ENCODE measurements at places on chromosomes 16 and 17.
A peak's percentile ranks its signal among the peaks of the same experiment; 100 is the strongest.

- DNase-seq: no peak
These were observed 4.0 kb upstream of the FA2H start for GRCh38 chr16:74778646-74779045.

- peak; percentile 51 for DNase-seq
These were observed 10.6 kb upstream of the TMIGD1 start for GRCh38 chr17:30344283-30345088.

- no peak for DNase-seq
These were observed 327.7 kb downstream of the BCAS3 start for GRCh38 chr17:61005358-61005757.

DNA sequence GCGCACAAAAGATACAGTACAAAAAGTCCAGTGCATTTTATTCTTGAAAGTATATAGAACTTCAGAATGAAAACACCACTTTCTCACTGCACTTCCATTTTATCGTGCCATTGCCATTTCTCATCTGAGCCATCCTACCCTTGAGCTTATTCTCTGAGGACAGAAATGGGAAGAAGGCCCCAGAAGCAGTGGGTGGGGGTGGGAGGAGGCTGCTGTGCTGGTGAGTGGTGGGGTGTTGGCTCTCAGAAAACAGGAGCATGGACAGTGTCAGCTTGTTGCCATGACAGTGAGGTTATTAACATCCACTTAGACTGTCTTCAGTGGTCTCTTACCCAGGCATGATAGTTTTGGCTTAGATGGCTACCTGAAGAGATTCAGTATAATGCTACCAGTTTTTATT lies 4.5 kb downstream of the ATMIN start:
- peak; percentile 29 for DNase-seq

GRCh38 chr17:48181653-48182052 lies 74.1 kb downstream of the SNX11 start:
- peak; percentile 18 for DNase-seq

- DNase-seq: no peak
These were observed 24.8 kb downstream of the ZFPM1 start for GRCh38 chr16:88477631-88478519.

- DNase-seq: no peak
These were observed 42.7 kb downstream of the GNA13 start for GRCh38 chr17:65013613-65014391.

- no peak for DNase-seq
These were observed 90.8 kb downstream of the DYNLRB2 start for GRCh38 chr16:80631581-80631980.

DNA sequence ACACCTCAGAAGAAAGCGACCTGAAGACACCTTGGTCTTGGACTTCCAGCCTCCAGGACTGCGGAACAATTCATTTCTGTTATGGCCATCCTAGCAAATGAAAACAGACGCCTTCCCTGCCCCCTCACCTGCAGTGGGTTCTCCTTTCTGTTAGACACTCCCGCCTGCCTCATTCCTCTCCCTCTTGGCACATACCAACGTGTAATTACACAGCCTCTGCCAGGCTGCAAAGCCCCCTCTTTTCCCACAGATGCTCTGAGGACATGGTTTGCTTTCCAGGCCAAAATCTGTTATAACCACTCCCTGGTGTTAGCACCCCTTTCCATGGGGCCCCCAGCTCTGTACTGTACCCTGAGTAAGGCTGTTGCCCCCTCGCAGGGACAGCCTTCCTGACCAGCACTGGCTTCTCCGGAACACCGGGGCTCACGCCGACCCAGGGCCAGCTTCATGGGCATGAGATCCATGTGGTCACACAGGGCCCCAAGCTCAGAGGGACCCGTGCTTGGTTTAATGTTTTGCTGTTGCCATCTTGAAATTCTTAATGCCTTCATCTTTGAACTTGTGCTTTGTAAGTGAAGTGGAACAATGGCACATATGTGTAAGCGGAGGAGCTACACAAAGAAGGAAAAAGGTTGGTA lies 64.1 kb downstream of the SDK2 start:
- DNase-seq: no peak

- no peak for DNase-seq
These were observed 13.4 kb downstream of the CSF3 start for GRCh38 chr17:40028595-40028994.

GRCh38 chr17:18045691-18046350 lies 6.6 kb downstream of the GID4 start:
- DNase-seq: no peak

DNA sequence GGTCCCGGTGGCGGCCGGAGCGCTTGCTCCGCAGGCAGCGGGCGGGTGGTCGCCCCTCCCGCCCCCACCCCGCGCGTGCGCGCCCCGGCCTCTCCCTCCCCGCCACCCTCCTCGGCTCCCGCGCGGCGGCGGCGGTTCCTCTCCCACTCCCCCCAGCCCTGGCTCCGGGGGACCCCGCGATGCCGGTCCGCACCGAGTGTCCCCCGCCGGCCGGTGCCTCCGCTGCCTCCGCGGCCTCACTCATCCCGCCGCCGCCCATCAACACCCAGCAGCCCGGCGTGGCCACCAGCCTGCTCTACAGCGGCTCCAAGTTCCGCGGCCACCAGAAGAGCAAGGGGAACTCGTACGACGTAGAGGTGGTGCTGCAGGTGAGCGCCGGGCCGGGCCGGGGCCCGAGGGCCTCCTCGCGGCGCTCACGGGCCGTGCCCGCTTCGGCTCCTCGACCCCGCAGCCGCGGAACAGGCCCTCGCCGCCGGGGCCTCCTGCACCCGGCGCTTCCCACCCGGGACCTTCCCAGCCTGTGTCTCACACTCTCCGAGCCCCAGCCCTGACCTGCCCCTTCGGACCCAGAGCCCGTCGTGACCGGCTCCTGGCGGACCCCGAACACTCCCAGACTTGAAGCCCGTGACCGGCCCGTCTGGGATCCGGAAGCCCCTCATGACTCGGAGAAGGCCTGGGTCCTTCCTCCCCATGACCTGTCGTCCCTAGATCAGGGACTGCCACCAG lies 490 bp downstream of the GID4 start:
- no peak for DNase-seq

DNA sequence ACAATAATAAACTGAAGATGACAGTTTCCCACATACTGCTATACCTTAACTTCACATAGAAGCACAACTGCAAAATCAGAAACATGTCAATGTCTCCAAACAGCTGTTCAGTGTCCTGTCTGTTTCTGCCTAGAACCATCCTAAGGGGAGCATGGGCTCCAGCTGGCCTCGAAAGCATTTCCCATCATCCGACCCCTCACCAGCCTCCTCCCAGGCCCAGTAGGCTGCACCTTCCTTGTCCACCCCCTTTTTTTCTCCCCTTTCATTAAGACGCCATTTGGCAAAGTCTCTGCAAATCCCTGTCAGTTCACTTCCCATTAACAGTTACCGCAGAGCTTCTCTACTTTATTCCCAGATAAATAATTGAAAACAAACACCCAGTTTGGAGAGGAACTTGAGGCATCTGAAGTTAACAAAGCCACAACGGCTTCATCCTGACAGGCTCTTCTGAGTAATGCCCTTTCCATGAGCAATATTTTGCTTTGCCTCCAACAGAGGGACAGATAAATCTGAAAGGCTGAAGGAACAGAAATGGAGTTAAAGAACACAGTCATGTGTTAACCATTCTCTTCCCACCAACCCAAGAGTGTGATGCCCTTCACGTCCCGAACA lies 65.3 kb downstream of the SLC39A11 start:
- no peak for DNase-seq

- DNase-seq: no peak
These were observed 28.2 kb downstream of the GJC1 start for GRCh38 chr17:44801880-44802279.

DNA sequence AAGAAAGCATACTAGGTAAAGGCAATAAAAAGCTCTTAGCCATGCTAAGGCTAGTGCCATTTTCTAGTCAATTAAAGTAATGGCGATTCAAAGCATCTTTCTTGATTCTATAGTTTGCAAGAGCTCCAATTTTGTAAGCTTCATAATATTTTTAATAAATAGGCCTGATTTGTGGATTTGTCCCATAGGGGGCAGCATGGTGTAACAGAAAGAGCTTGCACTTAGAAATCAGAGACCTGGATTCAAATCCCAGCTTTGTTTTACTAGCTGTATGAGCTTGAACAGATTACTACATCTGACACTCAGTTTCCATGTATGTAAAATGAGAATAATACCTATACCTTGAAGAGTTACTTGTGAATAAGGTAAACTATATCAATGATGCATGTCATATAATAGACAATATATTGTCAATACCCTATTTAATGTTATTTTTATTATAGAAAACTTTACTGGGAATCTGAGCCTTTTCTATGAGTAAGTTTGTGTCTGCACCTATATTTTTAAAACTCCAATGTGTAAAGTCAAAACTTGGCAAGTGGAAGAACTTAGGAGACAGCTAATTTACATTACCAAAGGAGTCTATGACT lies 93.6 kb upstream of the NOG start:
- DNase-seq: peak; percentile 10

- DNase-seq: no peak
These were observed 36.6 kb downstream of the COX4I1 start for GRCh38 chr16:85835956-85836705.

DNA sequence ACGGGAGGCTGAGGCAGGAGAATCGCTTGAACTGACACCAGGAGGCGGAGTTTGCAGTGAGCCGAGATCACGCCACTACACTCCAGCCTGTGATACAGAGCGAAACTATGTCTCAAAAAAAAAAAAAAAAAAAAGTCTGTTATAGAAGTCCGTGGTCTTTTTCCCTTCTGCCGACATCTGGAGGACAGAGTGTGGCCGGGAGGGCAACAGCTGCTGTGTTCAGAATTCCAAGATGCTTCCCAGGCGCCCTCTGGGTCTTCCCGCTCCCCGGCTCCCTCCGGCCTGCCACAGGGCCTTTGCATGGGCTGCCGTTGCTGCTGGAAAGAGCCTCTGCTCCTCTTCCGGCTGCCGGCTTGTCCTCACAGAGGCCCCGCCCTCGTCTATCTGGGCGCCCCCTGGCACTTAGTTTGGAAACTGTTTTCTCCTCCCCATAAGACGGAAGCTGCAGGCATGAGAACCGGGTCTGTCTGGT lies 2.4 kb upstream of the CACNA1H start:
- peak; percentile 40 for DNase-seq

DNA sequence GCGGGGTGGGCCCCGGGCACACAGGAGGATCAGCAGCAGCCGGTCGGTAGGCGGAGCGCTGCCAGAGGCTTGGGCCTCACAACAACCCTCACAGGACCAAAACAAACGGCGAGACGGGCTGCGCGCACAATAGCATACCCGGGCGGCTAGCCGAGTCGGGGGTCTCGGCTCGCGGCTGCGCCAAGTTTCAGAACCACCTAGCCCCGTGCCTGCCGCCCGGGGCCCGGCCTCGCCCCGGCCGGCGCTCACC lies 732 bp downstream of the ULK2 start:
- DNase-seq: peak; percentile 73

DNA sequence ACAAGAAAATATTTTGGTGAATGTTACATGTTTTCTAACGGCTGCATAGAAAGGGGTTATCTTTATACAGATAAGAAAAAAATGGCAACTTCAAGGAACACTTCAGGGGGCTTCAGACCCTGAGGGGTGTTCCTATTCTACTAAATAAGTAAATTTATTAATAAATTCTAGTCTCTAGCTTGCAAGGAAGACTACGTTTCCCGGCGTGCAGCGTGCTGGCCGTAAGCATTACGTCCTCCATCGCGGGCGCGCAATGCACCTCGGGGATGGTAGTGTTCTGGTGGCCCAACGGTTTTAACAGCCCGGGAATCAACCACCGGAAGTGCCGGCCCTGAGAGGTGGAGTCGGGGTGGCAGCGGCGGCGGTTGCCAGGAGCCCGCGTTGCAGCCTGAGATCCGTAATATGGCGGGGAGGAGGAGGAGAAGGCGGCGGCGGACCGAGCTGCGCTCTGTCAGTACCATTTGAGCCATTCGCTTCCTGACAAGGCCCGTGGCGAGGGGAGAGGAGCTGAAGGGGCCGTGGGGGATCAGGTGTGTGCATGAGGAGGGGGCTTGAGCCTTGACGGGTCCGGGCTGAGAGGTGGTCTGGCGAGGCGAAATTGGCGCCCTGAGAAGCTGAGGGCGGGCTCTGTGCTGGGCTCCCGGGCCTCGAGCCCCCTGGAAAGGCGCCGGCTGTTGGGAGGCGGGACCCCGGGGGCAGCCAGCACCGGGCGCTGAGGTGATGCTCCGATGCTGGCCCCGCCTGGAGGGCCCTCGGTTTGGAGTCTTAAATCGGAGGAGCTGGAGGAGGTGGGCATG lies at the start of gene CCP110:
Gene CCP110 (plus strand): TSS at position 384 of the 797 bp plus-strand sequence. CDS start 3,940 bp downstream, outside the sequence.
- peak; percentile 95 for DNase-seq

DNA sequence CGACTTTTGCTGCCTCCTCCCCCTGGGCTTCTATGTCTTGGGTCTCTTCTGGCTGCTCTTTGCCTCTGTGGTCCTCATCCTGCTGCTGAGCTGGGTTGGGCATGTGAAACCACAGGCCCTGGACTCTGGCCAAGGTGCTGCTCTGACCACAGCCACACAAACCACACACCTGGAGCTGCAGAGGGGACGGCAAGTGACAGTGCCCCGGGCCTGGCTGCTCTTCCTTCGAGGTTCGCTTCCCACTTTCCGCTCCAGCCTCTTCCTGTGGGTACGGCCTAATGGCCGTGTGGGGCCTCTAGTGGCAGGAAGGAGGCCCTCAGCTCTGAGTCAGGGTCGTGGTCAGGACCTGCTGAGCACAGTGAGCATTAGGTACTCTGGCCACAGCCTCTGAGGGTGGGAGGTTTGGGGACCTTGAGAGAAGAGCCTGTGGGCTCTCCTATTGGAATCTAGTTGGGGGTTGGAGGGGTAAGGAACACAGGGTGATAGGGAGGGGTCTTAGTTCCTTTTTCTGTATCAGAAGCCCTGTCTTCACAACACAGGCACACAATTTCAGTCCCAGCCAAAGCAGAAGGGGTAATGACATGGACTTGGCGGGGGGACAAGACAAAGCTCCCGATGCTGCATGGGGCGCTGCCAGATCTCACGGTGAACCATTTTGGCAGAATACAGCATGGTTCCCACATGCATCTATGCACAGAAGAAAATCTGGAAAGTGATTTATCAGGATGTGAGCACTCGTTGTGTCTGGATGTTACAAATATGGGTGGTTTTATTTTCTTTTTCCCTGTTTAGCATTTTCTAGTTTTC lies 2.3 kb downstream of the GP1BA start:
- no peak for DNase-seq

GRCh38 chr17:70110443-70110880 lies 35.4 kb downstream of the KCNJ16 start:
- no peak for DNase-seq

- DNase-seq: no peak
These were observed 129.5 kb downstream of the PRKCA start for GRCh38 chr17:66431910-66432309.
